ENCODE measurements at places on chromosomes 1 and 21.

DNA sequence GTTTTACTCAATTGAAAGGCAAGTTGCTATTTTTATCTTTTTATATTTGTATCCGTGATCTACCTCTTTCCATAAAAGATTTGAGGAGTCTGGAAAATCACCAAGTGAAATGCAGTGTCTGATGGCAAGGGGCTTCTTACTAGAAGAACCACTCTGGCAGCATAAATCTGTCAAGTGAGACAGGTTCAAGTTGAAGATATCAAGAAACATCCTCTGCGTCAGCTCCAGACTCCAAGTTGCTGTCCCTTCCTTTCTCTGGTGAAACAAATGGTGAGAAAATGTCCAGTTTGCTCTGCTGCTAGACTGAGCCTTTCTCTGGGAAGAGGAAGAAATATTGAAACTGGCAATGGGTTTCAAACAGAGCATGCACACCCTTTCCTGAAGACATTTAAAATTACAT, 411.2 kb downstream of the PLPP3 start:
- DNase-seq: no peak

DNA sequence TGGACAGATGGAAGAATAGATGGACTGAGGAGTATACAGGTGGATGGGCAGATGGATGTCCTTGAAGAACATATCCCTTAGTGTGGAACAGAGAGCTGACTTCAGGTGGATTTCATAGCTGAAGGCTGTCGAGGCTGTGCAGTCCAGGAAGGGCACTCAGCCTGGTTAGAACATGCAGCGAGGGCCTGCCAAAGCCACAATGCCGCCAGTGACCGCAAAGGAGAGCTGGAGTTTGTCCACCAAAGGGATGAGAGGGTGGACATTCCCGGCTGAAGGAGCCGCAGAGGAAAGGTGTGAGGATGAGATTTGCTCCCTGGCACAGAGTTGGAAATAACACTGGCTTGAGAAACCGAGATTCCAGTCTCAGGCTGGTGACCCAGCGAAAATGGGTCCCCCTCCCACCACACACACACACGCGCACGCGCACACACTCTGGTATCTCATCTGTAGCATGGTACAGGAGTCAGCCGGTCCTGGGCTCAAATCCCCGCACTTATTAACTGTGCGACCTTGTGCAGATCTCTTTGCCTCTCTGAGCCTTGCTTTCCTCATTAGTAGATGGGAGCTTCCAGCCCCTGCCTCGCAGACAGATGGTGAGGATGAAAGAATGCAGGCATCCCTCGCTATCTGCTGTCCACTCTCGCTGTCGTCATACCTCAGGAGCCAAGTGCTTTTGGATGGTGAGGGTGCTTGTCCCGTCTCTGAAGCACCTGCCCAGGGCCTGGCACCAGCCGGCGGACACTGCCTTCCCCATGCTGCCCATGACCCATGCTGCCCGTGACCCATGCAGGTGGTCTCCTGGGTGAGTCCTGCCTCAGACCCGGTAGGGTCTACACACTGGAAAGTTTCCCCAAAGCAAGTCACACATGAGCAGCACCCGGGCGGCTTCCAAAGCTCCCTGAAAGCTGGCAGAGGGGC, 26.8 kb upstream of the EFHD2 start:
- DNase-seq: peak; percentile 20

DNA sequence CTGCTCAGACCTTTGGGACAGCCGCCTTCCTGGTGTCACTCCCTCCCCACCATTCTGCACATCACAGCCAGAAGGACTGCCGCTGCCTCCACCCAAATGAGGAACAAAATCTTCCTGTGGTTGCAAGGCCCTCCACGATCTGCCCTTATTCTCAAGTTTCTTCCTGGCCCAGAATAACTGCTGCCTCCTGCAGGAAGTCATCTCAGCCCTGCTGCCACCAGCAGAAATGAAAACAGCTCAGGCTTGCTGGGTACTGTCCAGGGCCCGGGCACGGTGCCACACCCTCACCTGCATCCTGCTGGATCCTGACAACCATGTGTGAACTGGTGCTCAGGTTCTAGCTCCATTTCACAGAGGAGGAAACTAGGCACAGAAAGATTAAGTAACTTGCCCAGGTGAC, 2.8 kb downstream of the CLDN19 start:
- no peak for DNase-seq

GRCh38 chr1:15727866-15728534, 8.1 kb upstream of the SLC25A34 start:
- DNase-seq: no peak

DNA sequence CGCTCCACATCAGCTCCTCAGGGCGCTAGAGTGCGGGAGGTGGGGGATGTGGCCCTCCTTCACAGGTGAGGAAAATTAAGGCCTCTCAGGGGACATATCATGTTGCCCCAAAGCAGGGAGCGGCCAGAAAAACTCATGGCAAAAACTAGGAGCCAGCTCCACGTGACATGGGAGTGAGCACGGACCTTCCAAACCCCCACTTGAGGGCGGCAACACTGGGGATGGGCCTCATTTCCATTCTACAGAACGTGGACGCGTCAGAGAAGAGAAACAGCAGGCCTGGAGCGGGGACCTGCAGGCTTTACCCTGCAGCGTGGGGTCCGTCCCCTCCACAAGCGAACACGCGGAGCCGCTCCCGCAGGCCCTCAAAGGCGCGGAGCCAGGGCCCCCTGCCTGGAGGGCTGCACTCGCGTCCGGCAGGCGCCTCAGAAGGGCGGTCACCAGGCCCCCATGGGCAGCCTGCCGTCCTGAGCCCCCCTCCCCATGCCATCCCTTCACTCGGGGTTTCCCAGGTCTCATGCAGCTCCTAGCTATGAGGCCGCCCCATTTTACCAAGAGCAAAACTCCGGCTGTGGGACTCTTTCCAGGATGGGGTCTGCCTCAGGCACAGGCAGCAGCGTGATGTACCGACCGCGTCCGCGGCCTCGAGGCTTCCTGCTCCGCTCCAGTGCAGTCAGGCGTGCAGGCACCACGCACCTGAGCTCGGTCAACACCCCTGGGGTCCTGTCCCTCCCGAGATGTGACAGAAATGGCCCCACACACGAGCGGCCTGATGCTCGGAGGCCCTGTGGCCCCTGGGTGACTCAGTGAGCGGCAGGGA, 5.5 kb downstream of the CFAP410 start:
- no peak for DNase-seq

Data from NCI-H82 (cell line).